ENCODE measurements at places on chromosomes 16 and 17.

- peak; percentile 76 for DNase-seq
These were observed 11.0 kb upstream of the DPEP1 start for GRCh38 chr16:89602273-89602951.

GRCh38 chr17:8997994-8998628, 23.2 kb upstream of the NTN1 start:
- peak; percentile 44 for DNase-seq

GRCh38 chr16:65070831-65071432, 50.9 kb downstream of the CDH11 start:
- peak; percentile 92 for DNase-seq

- DNase-seq: no peak
These were observed 75.2 kb downstream of the CCDC182 start for GRCh38 chr17:57669671-57670529.

GRCh38 chr17:11216976-11217375, 24.0 kb upstream of the SHISA6 start:
- DNase-seq: no peak

- DNase-seq: no peak
These were observed 66.1 kb upstream of the SEC14L1 start for GRCh38 chr17:77074681-77075080.

- DNase-seq: no peak
These were observed 56.7 kb downstream of the SKAP1 start for GRCh38 chr17:48373130-48373830.

GRCh38 chr16:79288066-79288465, 312.5 kb downstream of the MAF start:
- DNase-seq: no peak

GRCh38 chr17:74241847-74242246, 28.5 kb downstream of the TTYH2 start:
- DNase-seq: no peak

GRCh38 chr16:86353148-86353547, 157.2 kb upstream of the FOXF1 start:
- DNase-seq: no peak

GRCh38 chr17:49972486-49973270, 3.7 kb downstream of the DLX4 start:
- DNase-seq: no peak

- DNase-seq: peak; percentile 62
These were observed 133.1 kb downstream of the ANKRD11 start for GRCh38 chr16:89357055-89357816.

- no peak for DNase-seq
These were observed 21.4 kb upstream of the CACNG3 start for GRCh38 chr16:24234737-24235136.

DNA sequence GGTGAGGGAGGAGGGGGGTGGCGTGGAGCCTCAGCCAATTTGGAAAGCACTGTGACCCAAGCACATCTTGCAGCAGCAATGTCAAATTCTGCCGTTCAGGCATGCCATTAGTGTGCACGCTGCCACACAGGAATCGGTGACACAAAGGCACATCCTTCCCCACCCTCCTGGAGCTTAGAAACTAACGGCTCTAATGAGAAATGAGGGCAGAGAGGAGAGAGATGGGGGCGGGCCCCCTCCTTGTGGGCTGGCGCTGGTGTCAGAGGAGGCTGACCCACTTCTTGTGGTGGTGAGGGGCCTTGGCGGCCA, 94.8 kb downstream of the RTN4RL1 start:
- DNase-seq: peak; percentile 37

- peak; percentile 72 for DNase-seq
These were observed 209.3 kb downstream of the FTO start for GRCh38 chr16:53913099-53913870.

DNA sequence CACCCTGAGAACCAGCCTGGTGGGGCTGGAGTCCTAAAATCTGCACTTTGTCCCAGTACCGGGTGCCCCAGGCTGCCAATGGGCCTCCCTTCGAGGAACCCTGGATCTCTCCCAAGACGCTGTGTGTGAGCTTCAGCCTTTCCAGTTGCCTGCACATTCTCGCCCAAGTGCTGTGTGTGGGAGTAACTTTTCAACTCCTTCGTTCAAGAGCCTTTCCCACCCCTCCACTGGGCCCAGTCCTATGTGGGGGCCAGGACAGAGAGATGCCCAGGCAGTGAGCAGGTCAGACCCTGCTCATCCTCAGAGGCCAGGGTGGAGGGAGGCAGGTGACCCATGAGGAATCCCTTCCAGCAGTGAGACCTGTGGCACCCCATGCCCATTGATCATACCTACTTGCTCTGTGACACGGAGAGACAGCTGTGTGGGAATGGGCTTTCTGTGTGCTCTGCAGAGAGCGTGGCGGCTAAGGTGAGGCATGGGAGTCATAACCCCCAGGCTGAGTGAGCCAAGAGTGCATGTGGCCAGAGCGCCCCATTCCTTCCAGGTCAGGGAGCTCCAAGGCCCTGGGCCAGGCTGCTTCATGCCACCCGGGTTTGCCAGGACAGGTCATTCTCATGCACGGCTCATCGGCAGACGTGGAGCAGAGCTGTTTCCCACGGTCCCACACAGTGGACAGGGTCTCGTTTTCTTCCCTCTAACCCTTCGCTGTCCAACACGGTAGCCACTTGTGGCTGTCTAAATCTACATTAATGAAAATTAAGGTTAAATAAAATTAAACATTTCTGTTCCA, 154.4 kb downstream of the CLEC16A start:
- no peak for DNase-seq

- DNase-seq: no peak
These were observed 16.9 kb downstream of the PLCG2 start for GRCh38 chr16:81796035-81796434.

DNA sequence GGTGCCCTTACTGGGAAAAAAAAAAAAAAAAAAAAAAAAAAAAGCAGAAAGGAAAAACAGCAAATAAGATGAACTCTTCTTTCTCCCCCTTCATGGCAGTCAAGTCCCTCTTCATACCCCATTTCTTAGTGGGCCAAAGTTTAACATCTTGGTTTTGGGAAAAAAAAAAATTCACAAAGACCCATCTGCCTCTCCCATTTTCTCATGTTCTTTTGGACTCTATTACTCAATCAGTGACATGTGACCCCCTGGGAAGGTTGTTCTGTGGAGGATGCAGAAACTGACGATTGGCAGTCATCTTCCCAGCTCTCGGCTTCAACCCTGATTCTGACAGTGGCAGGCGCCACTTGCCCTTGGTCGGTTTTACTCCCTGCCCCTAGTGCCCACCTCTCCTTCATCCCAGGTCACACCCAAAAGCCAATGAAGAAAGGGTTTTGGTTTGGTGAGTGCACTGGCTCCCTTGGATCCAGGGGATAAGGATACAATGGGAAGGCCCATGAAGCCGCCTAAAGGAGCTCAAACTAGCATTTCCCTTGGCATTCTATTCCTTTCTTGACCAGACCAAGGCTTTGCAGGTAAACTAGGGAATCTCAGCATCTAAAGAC, 60.7 kb upstream of the TBX2 start:
- no peak for DNase-seq

GRCh38 chr17:33014751-33015150, 23.1 kb downstream of the SPACA3 start:
- DNase-seq: no peak

DNA sequence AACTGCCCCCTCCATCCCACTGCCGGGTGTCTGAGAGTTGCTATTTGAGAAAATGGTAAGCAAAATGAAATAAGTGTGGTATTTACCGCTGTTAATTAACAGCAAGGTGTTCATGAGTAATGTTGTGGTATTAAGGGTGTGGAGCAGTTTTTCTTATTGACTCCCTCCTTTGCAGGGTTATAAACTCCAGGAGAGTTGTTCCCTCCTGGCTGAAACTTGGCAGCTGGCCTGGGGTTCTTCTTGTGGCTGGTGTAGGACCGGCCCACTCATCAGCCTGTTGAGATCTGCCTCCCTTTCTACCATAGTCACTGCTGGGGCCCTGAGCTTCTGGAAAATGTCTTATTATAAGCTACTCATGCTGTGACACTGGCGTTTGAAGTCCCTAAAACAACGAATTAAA, 128.6 kb downstream of the SOX9 start:
- no peak for DNase-seq

- DNase-seq: peak; percentile 40
These were observed 538 bp upstream of the FCSK start for GRCh38 chr16:70453892-70454221.

DNA sequence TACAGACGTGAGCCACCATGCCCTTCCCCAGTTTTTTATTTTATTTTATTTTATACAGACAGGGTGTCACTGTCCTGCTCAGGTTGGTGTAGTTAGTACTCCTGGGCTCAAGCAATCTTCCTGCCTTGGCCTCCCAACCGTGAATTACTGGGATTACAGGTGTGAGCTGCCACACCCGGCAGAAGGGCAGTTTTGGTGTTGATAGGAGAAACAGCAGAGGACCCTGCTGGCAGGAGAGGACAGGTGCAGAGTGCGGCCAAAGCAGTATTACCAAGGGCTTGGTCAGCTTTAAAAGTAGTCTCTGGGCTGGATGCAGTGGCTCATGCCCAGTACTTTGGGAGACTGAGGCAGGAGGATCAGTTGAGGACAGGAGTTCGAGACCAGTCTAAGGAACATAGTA, 22.9 kb downstream of the FOXK2 start:
- no peak for DNase-seq

DNA sequence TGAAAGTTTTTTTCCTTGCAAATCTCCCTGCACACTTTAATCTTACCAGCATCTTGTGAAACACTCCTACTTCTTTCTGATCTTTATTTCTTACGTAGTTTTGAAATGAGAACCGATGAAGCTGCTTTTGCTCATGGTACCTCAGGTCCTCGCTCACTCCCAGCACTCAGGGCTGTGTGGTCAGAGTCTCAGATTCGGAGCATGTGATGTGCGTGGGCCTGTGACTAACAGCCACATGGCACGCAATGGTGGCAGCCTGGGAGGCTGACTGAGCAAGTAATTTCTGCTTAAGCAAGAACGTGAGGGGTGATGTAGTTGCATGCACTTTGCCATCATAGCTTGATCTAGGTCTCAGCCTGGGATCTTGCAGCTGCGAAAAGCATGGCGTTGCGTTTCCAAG, 624.3 kb downstream of the MAF start:
- DNase-seq: no peak

- DNase-seq: no peak
These were observed 26.5 kb upstream of the ITGAX start for GRCh38 chr16:31328322-31329052.

Measured in head of caudate nucleus (tissue), 42 donors.